MCF 10A (cell line): ENCODE measurements at places on chromosomes 6 and 20.
A peak's percentile ranks its signal among the peaks of the same experiment; 100 is the strongest.

DNA sequence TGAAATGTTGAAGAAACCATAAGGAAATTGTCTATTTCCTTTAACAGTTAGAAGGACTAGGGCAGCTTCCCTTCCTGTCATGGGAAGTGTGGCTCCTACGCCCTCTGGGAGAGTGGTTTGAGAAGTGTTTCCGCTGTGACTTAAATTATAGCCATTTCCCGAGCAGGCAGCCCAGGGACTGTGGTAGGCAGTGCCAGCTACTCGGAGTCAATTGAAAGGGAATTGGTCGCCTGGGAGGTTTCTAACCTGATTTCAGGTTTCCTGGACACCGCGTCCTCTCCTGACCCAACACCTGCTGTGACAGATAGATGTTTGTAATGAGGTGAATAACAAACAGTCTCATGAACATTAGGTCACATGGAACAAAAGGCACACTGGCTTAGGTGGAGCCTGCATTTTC is 256.1 kb upstream of the PLCB4 start:
- DNase-seq: no peak

GRCh38 chr20:34403063-34403827 is 40.2 kb downstream of the ITCH start:
- DNase-seq: no peak

- DNase-seq: peak; percentile 34
Observed at GRCh38 chr6:107806691-107807090, 17.4 kb downstream of the SCML4 start.

DNA sequence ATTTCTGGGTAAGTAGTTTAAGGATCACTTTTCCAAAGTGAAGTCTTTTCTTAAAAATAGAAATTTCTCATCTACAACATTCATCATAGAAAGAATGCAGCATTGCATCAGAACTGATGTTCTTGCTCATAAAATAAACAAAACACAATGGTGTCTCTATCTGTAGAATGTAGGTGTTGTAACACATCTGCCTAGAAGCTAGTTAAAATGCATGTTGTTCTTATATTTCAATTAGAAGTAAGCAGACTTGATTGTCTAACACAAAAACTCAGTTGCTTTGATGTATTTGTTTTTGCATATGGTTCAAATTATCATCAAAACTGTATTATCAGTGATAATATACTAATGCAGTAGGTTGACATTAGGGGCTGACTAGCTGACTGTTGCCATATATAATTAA is 654.7 kb upstream of the FLRT3 start:
- peak; percentile 72 for DNase-seq

- DNase-seq: peak; percentile 68
Observed at GRCh38 chr6:36594816-36595643, 868 bp downstream of the SRSF3 start.

DNA sequence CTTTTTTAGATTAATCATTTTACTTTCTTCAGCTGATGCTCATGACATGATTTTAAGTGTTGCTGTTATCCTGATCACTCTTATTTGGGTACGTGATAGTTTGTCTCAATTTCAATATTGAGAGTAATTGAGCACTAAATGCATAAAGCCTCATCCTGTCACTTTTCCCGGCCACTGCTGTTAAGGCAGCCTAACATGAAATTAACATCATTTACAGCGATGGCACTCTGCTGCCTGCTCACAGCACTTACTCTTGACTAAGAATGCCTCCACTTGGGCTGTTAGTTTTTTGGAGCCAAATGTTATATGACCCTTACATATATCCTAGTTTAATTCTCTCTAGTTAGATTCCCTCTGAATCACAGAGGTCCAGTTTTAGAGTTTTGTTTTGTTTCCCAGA is 107.3 kb downstream of the SLX4IP start:
- no peak for DNase-seq

- no peak for DNase-seq
Observed at GRCh38 chr20:23609486-23610109, 3.9 kb upstream of the CST9 start.

- DNase-seq: no peak
Observed at GRCh38 chr6:128135325-128135724, 234.5 kb upstream of the THEMIS start.

DNA sequence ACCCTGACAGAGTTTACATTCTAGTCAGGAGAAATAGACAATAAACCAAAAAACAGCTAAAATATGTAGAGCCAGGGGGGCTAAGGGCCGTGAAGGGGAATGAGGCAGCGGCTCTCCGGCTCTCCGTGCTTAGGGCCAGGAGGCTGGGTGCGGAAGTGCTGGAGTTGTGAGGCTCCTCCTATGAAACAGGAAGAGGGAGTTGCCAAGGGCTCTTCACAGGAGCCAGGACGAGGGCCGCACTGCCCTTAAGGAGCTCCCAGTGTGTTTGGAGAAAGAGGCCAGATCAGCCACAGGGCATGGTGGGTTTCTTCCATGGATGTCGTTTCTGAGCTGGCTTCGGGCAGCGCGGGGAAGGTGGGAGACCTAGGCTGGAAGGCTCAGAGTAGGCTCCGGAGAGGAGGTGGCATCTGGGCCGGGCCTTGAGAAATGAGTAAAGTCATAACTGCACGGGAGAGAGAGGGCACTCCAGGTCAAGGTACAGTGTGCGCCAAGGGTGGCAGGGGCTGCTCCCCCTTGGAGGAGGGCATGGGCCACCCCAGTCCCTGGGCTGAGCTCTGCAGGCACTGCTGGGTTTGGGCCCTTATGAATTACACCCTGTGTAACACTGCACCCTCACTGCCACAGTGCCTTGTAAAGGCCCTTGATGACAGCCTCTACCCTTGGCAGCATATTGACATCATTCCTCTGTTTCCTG is 20.8 kb upstream of the MLN start:
- peak; percentile 73 for DNase-seq

GRCh38 chr20:10495173-10495572 is 60.1 kb downstream of the SLX4IP start:
- no peak for DNase-seq

DNA sequence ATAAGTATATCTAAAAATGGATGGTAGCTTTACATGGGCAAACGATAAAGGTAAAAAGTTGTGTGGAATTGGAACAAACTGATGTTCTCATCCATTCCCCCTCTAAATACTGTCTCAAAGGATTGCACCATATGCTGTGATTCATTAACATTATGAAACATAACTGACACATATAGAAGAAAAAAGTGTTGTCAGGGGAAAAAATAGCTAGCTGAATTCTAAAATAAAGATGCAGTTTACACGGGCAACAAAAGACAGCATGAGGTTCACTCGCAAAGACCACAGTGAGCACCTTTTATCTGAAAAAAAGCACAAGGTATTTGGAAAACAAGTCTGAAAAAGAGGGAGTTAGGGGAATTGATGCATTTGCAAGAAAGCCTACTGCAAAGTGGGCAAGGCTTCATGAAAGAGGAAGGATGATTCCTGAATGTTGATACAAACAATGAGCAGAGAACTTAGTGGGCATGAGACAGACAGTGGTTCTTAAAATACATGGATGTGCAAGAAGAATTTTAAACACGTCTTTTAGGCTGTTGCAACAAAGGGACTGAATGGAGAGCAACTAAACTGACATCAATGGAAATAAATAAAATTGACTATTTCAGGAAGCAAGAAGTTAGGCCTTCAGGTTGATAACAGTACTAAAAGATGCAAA is 280.9 kb downstream of the KIF16B start:
- peak; percentile 54 for DNase-seq

GRCh38 chr20:37071481-37071911 is 24.3 kb downstream of the RBL1 start:
- DNase-seq: peak; percentile 88

DNA sequence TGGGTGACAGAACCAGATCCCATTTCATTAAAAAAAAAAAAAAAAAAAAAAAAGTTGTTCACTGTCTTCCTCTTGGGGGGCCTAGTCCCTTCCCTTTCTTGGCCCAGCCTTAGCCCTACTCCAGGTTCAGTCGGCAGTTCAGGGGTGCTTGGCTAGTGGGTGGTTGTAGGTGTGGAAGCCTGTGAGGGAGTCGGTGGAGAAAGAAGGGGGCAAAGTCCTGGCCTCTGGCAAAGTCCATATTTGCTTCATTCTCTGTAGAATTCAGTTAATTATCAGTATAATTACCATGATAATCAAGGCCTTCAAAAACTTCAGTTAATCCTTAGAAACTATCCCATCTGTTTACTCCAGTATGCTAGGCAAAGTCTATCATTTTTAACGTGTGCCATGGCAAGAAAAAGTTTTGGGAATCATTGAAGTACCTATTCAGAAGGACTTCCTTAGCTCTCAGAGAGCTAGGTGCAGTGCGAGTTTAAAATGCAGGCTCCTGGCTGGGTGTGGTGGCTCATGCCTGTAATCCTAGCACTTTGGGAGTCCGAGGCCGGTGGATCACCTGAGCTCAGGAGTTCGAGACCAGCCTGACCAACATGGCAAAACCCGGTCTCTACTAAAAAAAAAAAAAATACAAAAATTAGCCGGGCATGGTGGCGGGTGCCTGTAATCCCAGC is 205.7 kb upstream of the ARG1 start:
- no peak for DNase-seq

DNA sequence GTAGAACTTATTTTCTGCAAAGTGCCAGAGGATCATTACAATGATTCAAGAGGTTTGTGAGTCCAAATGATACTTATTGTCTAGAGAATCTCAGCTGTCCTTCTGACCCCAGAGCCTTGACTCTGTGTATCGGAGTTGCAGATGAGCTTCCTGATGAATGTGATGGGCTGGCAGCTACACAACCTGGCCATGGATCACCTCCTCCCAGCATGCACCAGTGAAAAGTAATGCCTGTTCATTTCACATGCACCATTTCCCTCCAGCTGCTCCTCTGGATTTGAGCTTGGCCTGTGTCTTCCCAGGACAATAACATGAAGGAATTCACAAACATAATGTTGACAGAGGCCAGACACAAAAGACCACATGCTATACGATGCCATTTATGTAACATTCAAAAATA is 30.0 kb downstream of the SNHG17 start:
- no peak for DNase-seq

GRCh38 chr20:50218987-50219435 is 28.4 kb downstream of the CEBPB start:
- no peak for DNase-seq

DNA sequence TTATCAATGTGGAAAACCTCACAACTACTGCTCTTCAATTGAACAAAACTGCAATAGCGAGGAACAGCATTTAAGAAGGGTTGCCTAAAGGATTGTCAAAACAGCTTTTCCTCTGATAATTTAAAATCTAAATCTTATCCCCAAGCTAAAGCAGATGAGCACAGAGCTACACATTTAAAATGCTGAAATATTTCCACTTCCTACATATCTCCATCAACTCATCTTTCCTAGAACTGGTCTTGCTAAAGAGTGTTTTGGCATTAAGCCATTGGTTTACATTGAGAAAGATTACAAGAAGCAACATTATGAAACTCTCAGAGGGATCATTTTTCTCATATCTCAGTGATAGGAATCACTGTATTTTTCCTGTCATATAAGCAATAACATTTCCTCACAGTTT is 3.6 kb downstream of the OR10C1 start:
- DNase-seq: peak; percentile 7

DNA sequence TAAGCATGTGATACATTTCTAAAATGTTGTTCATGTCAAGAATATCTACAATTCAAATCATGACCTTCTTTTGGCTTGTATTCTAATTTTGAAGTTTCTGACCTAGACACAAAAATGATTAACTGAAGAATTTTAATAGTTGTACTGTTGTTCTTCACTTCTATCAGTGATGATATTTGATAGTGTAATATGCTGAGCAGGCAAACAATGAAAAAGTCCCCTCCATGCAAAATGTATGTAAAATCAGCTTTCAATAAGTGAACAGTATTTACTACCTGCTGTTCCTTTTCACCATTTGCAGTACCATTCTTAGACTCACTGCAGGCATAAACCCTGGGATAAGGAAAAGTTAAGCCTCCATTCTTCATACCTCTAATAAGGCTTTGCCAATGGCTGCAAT is 201.5 kb downstream of the LAMA2 start:
- no peak for DNase-seq

DNA sequence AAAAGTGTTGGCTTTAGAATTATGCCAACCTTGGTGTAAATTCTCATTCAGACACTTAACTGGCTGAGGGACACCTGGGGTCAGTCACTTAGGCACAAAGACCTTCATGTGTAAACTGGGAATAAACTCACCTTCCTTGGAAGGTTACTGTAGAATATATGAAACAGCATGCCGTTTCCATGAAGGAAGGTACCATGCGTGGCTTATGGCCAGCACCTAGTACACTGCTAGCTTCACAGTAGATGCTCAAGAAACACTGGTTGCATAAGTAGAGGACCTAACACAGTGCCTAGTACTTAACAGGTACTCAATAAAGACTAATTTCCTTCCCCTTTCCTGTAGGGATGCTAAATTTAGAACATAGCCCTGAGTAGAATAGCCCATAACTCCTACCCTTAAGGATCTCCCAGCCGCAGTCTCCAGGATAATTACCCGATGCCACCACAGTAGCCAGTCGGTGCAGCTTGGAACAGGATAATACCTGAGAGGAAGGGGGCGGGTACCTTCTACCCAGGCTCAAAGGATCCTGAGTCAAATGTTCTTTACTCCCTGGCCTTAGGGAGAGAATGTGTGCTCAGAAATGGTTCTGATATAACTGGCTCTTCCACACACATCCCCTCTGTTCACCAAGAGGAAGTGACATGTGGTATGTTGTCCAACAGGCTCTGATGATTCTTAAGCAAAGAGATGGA is 3.6 kb downstream of the BCL2L1 start:
- peak; percentile 66 for DNase-seq

GRCh38 chr6:157602521-157603295 is 220.3 kb upstream of the SNX9 start:
- no peak for DNase-seq

- DNase-seq: peak; percentile 50
Observed at GRCh38 chr6:43973357-43973756, 153.9 kb downstream of the MRPL14 start.

GRCh38 chr20:2108987-2109386 is 7.4 kb downstream of the STK35 start:
- peak; percentile 82 for DNase-seq

- peak; percentile 100 for DNase-seq
Observed at GRCh38 chr20:62704341-62704948, 4.2 kb upstream of the NTSR1 start.

DNA sequence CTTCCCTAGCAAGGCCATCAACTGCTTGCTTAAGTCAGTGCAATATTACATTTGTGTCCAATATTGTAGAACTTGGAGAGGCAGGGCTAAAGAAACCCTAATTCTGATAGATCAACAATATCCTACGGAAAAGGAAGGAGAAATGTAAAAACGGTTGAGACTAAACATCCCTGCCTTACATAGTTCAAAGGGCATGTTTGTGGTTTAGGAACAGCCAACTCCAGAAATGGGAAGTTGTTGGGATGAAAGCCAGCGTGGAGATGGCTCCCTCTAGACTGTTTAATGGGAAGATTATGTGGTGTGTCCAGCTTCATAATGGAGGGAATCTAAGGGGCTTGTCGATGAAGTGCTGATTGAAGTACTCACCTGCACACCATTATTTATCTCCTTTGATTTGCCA is 145.3 kb upstream of the TENT5A start:
- no peak for DNase-seq

- DNase-seq: no peak
Observed at GRCh38 chr20:48257833-48258232, 472.6 kb upstream of the SULF2 start.
